GM12891 (cell line): ENCODE measurements at places on chromosomes 1 and 21.

DNA sequence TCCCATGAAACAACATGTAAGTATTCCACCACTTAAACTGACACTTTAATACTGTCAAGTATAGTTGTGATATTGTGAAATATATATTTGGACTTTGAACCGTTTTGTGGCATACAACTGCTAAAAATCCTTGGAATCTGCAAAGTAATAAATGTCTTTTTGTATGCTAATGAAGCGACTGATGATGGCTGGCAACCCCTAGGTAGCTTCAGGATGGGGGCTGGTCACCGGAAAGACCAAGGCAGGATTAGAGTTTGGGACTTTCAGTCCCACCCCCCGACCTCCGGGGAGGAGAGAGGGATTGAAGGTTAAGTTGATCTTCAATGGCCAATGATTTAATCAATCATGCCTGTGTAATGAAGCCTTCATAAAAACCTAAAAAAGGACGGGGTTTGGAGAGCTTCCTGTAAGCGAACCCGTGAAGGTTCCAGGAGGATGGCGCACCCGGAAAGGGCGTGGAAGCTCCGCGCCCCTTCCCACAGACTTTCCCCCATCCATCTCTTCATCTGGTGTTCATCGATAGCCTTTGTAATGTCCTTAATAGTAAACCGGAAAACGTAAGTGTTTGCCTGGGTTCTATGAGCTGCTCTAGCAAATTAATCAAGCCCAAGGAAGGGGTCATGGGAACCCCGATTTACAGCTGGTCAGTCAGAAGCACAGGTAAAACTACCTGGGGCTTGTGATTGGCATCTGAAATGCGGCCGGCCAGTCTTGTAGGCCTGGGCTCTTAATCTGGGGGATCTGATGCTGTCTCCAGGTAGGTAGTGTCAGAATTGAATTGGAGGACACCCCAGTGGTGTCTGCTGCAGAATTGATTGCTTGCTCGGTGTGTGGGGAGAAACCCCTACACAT lies 1.8 kb upstream of the ZNF281 start:
- no peak for DNase-seq

GRCh38 chr1:60141743-60142142 lies 68.2 kb upstream of the C1orf87 start:
- DNase-seq = no peak

GRCh38 chr1:200354243-200354642 lies 55.6 kb downstream of the ZNF281 start:
- no peak for DNase-seq

DNA sequence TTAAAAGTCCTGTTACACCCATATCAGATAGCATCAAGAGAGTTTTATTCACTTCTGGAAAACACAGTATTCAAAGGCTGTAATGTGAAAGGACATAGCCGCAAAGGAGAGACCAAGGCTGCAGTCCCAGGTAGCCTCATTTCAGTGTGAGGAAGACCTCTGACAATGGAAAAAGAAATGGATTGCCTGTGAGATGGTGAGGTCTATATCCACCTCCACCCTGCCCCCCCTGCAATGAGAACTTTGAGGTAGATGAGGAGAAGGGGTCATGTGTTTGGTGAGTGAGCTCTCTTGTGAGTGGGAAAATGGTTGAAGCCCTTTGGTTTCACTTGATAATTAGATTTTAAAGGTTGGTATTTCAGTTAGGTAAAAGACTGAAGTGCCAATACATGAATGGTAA lies 3.5 kb downstream of the MRPS6 start:
- DNase-seq = no peak

DNA sequence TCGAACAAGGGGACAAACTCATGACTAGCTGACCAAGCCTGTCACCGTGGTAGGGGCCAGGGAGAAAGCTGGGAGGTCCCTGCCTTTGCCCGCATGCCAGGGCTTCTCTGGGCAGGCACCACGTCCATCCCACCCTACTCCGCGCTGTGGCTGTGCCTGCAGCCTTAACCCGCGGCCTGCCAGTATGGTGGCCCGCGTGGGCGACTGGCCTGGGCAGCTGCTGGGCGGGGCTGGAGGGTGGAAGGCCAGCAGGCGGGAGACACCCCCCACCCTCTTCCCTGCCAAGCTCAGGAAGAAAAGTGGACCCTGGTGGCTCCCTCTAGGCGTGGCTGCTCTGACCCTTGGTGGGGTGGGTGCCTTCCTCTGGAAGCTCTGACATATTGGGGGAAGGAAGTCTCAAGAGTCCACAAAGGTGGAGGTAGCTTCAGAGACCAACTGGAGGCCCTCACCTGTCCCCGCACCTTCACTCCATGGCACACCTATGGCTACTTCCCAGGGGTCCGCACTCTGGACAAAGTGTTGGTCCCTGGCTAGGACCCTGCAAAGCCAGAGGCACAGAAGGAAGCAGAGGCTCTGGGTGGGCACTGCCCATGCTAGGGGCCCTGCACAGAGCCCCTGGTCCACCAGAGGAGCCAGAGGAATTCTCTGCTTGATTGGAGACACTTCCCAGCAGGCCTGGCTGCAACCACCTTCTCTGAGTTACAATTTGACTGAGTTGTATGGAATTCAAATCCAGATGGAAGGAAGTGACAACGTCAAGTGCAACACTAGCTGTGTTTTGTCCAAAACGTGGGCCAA lies 3.3 kb upstream of the SKI start:
- no peak for DNase-seq

DNA sequence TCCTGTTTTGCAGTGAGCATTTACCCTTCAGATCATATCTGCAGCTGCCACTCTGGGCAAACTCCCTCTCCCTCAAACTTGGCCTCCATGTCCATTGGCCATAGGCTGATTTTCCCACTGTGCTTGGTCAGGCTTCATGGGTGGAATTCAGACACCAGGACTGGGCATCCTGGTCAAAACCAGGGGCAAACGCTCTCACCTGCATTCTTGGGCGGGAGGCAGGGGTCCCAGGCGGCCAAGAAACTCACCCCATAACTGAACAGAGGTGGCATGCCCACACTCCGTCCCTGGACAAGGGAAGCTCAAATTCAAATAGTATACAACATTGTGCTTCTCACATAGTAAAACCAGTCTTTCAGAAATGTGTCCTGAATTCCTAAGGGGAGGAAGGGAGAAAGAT lies 81.1 kb upstream of the ZNF648 start:
- no peak for DNase-seq

DNA sequence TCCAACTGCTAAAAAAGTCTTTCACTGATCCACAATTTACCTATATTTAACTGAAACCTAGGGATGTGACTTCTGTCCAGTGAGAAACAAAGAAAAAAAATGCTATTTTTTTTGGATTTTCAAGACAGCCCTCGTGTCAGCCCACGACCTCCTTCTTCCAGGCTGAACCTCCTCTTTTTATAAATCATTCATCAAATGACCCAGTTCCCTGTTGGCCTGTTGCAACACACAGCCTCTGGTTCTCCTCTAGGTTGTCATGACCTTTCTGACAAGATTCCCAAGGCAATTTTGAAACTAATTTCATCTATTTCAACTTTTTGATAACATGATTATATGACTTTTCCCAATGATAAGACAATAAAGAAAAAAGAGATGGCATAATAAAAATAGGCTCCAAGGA lies 74.6 kb downstream of the PGBD5 start:
- no peak for DNase-seq
